ENCODE measurements at places on chromosomes 11 and 22.

GRCh38 chr11:8714622-8715225 is 32.1 kb downstream of the RPL27A start:
- no peak for DNase-seq

DNA sequence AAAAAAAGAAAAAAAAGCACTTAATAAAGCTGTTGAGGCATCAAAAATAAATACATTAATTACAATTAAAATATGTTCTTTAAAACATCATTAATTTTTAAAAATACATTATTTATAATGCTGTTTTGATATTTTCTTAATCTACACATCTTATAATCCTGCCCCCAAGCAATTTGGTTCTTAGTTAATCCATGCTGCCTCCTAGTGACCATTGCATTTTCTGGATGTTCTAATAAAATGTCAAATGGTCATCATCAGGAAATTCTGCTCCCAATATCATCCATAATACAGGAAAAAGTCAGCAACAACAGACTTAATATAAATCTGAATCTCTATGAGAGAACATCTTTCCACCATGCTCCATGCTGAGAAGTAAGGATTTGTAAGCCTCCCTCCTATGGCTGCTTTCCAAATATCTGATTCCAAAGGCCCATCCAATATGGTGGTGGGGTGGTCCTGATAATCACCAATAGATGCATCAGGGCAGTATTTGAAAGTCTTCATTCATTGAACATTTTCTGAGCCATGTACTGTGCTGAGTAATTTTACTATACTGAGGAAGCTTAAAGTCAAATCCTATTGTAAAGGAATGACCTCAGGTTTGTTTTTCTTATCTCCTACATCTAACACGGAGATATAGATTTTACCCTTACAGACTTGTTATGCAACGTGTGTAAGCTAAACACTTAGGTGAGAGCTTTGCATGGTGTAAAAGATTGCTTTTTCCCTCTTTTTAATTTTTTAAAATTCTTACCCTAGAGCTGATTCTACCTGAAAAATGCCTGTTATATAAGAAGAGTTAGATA is 124.7 kb upstream of the BMAL1 start:
- DNase-seq, result no peak

GRCh38 chr11:128530118-128531074 is 57.0 kb downstream of the ETS1 start:
- no peak for DNase-seq

- peak; percentile 48 for DNase-seq
These were observed 561 bp downstream of the TRMT112 start for GRCh38 chr11:64316672-64317324.

DNA sequence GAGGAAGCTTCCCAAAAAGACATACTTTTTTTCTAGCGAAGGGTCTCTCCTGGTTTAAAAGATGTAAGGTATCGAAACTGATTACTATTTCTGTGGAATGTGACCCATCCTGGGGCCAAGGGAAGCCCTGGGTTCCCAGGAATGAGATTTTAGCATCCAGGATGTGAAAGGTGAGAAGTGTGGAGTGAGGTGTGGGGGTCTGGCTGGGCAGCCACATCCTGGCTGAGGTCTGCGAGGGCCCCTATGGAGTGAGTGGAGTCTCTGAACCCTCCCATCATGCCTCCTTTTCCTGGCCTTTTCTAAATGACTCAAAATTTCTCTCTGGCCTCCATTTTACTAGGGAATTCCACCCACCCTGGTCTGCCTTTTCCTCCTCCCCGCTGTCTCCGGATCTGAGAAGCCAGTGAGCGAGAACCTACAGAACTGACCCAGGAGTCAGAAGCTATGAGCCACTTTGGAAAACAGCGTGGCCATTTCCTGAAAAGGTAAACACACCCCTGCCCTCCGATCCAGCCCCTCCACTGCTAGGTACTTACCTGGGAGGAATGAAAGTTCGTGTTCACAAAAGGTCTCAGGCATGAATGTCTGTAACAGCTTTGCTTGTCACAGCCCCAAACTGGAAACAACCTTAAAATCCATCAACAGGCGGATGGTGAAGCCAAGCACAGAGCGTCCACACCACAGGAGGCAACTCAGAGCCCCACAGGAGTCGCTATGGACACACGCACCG is 27.7 kb upstream of the SHANK2 start:
- no peak for DNase-seq

DNA sequence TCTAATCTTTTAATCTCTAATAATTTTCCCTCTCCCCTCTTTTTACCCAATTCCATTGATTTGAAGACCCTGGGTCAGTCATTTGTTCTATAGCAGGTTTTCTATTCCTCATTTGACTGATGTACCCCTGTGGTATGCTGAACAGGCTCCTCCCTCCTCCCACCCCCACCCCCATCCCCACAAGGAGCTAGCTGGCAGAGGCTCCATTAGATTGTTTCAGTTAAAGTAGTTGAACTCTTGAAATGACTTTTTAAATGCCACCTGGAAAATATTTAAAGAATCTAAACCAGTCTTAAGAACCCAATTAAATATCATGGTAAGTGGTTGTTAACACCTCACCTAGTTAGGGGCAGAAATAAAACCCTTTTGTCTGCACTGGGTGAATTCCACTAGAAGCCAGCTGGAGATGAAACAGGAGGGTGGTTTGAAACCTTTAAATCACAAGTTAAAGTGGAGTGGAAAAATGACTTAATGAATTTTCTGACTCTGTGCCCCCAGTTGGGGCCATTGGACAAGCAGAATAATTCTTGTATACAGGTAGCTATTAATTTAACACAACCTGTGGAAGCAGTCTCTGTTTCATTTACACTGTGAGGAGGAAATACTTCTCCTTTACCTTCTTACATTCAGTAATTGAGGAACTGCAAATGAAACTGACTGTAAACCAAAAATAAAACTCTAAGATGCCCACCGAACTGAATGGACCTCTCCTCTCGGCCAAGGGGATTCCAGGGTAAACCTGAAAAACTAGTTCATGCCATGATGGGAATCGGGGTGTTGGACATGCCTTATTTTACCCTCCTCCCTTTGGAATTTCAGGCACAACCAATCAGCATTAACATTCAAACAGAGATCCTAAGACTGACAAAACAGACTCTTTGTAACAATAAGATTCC is 30.7 kb downstream of the PRR5L start:
- DNase-seq, result no peak

DNA sequence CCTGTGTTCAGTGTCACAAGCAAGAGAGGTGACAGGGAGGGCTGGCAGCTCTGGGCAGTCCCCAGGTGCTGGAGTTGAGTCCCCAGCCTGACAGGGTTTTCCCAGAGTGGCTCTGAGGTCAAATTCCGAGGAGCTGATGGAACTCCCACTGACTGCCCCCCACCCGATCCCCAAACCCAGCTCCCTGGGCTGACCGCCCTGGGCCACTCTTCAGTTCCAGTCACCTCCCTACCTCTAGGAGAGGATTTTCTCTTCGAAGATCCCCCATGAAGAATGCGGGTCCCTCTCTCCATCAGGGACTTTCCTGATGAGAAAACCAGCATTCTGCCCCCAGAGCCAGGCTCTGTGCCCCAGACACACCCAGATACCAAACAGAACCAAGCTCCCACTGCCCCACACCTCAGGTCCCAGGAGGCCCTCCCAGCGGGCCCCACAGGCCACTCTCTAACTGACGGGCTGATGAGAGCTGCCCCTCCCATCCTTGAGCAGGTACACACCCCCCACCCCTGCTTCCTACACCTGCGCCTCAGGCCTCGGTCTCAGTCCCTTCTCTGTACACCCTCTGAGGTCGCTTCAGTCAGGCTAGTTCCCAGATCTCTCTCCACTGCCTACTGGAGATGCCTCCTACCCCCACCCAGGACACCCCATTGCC is 12.1 kb upstream of the RAC2 start:
- DNase-seq, result no peak

DNA sequence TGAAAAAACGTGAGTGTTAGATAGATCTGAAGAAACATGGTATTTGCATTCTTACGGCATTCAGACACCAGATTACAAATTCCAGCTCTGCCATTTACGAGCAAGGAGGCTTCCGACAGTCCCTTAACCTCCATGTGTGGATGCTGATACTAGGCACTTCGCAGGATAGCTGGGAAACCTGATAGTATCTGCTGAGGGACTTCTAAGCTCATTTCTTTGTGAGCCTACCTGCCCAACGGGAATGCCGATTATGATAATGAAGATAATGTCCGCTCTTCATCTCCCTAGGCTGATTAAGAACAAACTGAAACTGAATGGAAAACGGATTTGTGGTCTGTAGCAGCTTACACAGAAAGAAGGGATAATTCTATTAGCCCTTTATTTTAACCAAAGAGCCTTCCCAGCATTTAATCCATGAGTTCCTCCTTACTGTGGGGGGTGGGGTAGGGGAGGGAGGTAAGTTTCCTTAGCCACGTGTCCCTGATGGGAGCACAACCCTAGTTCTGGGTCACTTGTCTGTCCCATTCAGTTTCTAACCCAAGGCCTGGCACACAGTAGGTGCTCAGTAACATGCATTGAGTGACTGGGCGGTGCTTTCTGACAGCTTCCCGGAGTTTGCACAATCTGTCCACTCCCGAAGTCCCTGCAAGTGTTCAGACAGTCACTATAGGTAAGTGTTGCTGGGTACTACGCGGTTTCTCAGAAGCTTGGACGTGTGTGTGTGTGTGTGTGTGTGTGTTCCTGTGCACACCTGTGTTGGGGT is 39.2 kb downstream of the CD6 start:
- no peak for DNase-seq

- no peak for DNase-seq
These were observed 7.1 kb upstream of the LMO2 start for GRCh38 chr11:33898957-33899356.

- no peak for DNase-seq
These were observed 41.1 kb downstream of the RBFOX2 start for GRCh38 chr22:35987487-35987886.

DNA sequence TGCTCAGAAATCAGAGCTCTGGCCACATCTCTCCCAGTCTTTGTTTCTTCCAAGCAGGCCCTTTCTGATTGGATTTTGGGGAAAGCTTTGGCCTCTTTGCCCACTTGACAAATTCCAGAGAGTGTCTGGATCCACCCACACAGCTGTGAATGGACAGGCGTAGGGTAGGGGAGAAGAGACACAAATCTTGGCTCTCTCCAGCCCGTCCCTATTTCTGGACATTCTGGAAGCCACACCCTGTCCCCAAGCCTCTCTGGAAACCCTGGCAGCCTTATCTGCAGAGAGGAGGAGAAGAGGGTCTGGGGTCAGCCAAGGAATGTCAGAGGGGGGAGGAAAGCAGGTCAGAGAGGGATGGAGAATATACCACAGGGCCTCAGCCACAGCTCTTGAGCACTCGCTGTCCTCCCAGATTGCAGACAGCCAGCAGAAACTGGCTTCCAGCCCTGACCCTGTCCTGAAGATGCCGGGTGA is 59.5 kb upstream of the WNT11 start:
- DNase-seq, result no peak

- DNase-seq, result peak; percentile 79
These were observed 29.7 kb upstream of the SORL1-AS1 start for GRCh38 chr11:121482231-121483129.

DNA sequence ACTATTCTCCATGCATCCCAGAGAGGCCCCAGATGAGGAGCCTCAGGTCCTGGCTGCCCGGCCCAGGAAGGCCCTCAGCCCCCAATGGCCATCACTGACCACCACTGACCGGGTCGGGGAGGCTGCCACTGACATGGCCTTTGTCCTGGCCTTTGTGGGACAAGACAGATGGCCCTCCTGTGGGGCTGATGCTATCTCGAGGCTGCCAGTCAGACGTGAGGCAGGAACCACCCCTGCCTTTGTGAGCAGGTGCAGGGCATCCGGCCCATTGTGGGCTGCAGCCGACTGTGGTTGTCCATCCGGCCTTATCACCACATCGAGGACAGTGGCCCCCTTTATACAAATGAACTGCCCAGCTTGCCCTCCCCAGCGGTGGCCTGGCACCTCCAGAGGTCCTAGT is 5.5 kb downstream of the GP1BB start:
- no peak for DNase-seq

- no peak for DNase-seq
These were observed 22.7 kb upstream of the RRM1 start for GRCh38 chr11:4071914-4072313.

DNA sequence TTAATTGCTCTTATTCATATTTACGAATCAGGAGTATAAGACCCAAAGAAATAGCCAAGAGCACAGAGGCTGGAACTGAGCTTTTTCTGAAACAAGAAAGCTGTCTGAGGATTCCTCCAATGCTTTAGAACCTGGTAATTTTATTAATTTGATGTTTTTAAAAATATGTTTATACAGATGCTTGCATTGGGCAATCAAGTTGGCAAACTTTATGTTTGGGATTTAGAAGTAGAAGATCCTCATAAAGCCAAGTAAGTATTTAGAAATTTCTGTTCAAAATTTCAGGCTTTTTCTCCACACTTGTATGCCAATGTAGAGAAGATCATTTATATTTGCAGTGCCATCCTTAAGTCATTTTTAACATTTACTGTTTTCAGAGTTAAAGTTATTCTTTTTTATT is 24.3 kb upstream of the HIKESHI start:
- no peak for DNase-seq

GRCh38 chr22:49547751-49548239 is 279.9 kb downstream of the BRD1 start:
- no peak for DNase-seq

DNA sequence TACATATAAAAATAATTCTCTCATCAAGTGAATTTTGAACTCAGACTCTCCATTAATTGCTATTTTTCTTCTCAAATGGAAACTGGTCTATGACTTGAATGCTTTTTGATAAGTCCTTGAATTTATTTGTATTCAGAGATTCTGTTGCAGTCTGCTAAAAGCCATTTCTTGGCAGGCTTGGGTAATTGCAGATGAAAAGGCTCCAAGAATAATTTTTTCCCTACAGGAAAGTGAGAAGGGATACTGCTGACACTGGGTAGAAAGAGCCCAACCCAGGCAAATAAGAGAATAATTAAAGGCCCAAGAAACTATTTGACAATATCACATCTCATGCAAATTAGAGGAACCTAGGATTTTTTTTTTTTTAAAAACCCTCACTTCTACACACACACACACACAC is 246.5 kb upstream of the DDI1 start:
- DNase-seq, result no peak

- DNase-seq, result no peak
These were observed 155.2 kb downstream of the MAML2 start for GRCh38 chr11:96187822-96188221.

GRCh38 chr11:114366331-114367243 is 33.7 kb downstream of the C11orf71 start:
- DNase-seq, result no peak

DNA sequence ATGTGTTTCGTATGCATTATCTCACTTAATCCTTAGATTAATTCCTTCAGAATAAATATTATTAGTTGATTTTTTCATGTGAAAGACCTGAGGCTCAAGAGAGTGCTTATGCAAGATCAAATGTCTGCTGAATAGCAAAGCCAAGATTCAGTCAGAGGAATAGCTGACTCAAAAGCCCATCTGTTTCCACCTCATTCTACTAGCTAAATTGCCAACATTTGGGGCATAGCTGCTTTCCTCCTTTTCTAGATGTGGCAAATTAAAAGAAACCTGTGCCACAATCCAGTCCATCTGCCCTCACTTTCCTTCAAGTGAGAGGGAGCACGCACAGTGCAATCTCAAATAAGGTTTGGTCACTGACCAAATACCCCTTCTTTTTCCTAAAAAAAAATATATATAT is 121.1 kb downstream of the PAX6 start:
- no peak for DNase-seq
